CD8-positive, alpha-beta memory T cell (primary cell): ENCODE measurements at places on chromosomes 16 and 17. TPM values are rescaled to one million over a fixed set of nuclear protein-coding genes. Genes with fewer than 3 reads are reported as not detected.

- H3K4me3 ChIP-seq: no peak overlapping the region
- H3K36me3 ChIP-seq: no peaks in the 10 kb centered on the region
- H3K4me1 ChIP-seq: peaks cover 64% of the 10 kb centered on the region
- H3K27ac ChIP-seq: no peak overlapping the region
- DNase-seq: no peak
These were observed 26.3 kb downstream of the LAT start for GRCh38 chr16:29011112-29011511.

- H3K4me3 ChIP-seq: no peak overlapping the region
- H3K36me3 ChIP-seq: no peaks in the 10 kb centered on the region
- H3K27me3 ChIP-seq: no peaks in the 10 kb centered on the region
- no peak overlapping the region for H3K27ac ChIP-seq
- DNase-seq: no peak
These were observed 683.5 kb downstream of the MAF start for GRCh38 chr16:78916928-78917545.

- DNase-seq: no peak
- no peak overlapping the region for H3K4me3 ChIP-seq
- no peak overlapping the region for H3K27ac ChIP-seq
These were observed 22.6 kb downstream of the NTAN1 start for GRCh38 chr16:15033309-15033707.

- H3K4me3 ChIP-seq: no peak overlapping the region
- H3K27me3 ChIP-seq: peaks cover 10% of the 10 kb centered on the region
- no peaks in the 10 kb centered on the region for H3K36me3 ChIP-seq
- H3K27ac ChIP-seq: no peak overlapping the region
- H3K4me1 ChIP-seq: no peaks in the 10 kb centered on the region
These were observed 22.4 kb downstream of the NECAB2 start for GRCh38 chr16:83990492-83990891.

DNA sequence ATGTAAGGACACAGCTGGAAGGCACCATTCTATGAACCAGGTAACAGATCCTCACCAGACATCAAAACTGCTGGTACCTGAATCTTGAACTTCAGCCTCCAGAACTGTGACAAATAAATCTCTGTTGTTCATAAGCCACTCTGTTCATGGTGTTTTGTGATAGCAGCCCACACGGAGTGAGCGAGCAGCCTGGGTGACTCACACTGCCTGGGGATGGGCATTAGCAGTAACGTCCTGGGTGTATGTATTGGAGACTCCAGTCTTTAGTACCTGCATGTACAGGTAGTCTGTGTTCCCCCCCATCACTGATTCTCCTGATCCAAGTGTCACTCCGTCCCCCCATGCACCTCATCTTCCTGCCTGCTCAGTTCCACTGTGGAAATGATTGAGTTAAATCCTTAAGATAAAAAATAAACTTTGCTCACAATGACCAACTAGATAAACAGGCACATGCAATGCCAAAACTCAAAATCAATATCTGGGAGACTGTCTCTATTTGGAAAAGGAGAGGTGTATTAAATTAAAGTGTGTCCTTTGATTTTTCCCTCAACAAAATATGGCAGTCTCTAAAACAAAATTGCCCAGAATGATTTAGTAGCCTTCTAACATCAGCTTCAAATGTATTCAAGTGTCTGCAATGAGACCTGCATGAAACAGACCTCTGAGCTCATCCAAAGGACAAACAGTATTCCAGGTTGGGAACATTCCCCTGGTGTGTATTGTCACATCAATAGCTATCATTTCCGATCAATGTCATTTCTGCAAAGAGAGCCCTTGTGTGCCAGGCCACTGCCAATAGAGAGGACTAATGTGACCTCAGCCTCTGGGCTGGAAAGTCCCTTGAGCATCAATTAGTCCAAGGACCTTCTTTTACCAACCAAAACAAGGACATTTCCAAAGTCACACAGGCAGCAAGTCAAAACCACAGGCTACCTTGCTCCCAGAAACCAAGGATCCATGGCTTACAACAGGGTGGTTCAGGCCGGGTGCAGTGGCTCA is 12.2 kb upstream of the VAT1L start:
- H3K27ac ChIP-seq: no peak overlapping the region
- no peak overlapping the region for H3K4me3 ChIP-seq
- no peaks in the 10 kb centered on the region for H3K27me3 ChIP-seq
- DNase-seq: no peak

DNA sequence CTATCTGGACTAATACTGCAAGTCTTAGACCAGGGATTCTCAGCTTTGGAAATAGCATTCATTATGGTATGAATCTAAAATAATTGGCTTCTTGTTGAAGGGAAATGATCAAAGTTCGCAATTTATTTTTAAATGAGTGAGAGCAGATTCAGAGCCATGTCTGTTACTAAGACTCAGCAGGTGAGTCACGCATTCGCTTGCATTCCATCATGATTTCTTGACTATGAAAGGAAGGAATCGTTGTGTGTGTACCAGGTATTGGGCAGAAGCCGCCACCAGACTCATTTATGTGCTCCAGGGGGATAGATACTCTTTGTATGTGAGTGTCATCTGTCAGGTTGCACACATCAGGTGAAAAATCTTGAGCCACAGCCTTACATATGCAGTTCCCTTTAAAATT is 10.8 kb downstream of the GSG1L2 start:
- no peak overlapping the region for H3K4me3 ChIP-seq
- H3K4me1 ChIP-seq: no peaks in the 10 kb centered on the region
- H3K27ac ChIP-seq: no peak overlapping the region
- H3K27me3 ChIP-seq: no peaks in the 10 kb centered on the region
- H3K36me3 ChIP-seq: no peaks in the 10 kb centered on the region

ZNF200 gene
- total RNA-seq: 14.6 TPM
